ENCODE measurements at places on chromosomes 13 and 19. TPM values are rescaled to one million over a fixed set of nuclear protein-coding genes. Genes with fewer than 3 reads are reported as not detected.

Gene CRB3
- total RNA-seq: 15.6 TPM

Gene MBD3L2
- total RNA-seq: not detected

Gene APOC4
- total RNA-seq: not detected

Gene CYP4F11
- total RNA-seq: 8.1 TPM

Gene ZNF222
- total RNA-seq: 4.3 TPM

Gene WDR88
- total RNA-seq: not detected

Gene TMEM255B
- 15.8 TPM for total RNA-seq

Gene CXCL17
- total RNA-seq: not detected

Gene TMEM59L
- total RNA-seq: 0.33 TPM

GRCh38 chr19:1901940-1902404 is 3.2 kb upstream of the ADAT3 start:
- H3K36me3 ChIP-seq: peaks cover 4% of the 10 kb centered on the region
- no peaks in the 10 kb centered on the region for H3K27me3 ChIP-seq
- no peaks in the 10 kb centered on the region for H3K4me1 ChIP-seq
- no peak overlapping the region for H3K4me3 ChIP-seq
- no peak for DNase-seq

- no peaks in the 10 kb centered on the region for H3K36me3 ChIP-seq
- no peak overlapping the region for H3K27ac ChIP-seq
- no peak for DNase-seq
- H3K27me3 ChIP-seq: no peaks in the 10 kb centered on the region
- H3K4me3 ChIP-seq: no peak overlapping the region
Observed at GRCh38 chr13:79867254-79867653, 386.3 kb downstream of the NDFIP2 start.

DNA sequence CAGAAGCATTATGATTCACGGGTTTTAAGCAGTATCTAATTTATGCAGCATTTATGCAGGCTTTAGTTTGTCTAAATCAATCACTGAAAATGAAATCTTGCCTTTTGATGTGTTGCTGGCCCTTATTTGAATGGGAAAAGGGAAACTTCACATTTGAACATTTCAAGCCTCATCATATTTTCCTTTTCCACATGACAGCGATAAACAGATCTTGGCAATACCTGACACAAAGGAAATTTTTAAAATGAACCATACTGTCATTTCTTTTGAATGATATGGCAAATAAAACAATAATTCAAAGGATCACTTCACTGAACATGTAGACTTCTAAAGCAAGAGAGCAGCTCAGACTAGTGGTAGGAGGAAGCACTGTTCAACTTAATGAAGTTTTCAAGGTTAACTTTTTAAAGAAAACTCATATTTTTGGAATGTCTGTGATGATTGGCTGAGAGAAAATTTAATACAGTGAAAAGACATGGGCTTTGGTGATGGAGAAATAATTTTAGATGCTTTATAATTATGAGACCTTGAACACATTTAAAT is 198.1 kb downstream of the OXGR1 start:
- H3K4me3 ChIP-seq: no peak overlapping the region
- DNase-seq: no peak
- no peaks in the 10 kb centered on the region for H3K36me3 ChIP-seq
- no peaks in the 10 kb centered on the region for H3K27me3 ChIP-seq
- H3K27ac ChIP-seq: no peak overlapping the region

DNA sequence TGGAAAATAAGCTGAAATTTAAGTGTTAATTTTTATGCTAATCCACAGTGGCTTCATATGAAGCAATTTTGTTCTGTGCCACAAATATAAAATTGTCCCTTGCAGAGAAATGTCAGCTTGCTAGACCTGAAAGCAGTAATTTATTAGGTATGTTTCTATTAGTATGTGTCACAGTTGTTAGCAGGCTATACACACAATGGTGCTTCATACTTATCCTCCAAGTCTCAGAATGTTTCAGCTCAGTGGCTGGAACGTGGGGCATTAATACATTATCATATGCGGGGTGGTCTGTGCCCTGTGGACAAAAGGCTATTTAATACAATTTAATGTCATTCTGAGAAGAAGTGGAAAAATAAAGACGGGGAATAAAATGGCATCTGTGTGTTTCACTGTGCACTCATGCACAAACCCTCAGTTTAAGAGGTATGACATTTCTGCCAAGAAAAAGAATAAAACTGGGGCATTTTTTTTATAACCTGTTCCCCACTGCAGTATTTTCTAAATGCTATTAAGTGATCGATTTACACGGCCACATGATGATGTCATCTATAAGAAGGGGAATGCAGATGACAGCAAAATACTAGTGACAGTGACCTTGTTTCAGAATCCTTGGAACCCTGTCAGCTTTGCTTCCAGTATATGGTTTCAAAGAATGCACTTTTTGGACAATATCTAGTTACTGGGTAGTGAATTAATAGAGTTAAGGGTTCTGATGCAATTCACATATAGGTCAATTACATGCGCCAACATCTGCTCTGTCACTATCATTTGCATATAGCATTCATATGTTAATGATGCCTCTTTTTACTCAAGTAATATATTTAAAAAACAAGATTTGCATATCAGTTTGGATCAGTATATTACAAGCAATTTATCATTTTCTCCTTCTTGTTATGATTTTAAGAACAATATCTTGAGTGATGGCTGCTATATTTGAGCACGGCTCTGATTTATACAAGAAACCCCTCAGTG is 21.2 kb upstream of the ZNF536 start:
- H3K36me3 ChIP-seq: no peaks in the 10 kb centered on the region
- no peak for DNase-seq
- no peaks in the 10 kb centered on the region for H3K4me1 ChIP-seq
- no peak overlapping the region for H3K27ac ChIP-seq
- no peaks in the 10 kb centered on the region for H3K27me3 ChIP-seq

- H3K4me1 ChIP-seq: no peaks in the 10 kb centered on the region
- DNase-seq: no peak
- no peak overlapping the region for H3K4me3 ChIP-seq
- no peaks in the 10 kb centered on the region for H3K36me3 ChIP-seq
- no peak overlapping the region for H3K27ac ChIP-seq
Observed at GRCh38 chr19:6402837-6403608, 10.1 kb upstream of the GTF2F1 start.

GRCh38 chr13:46595136-46595884 is 42.3 kb downstream of the LRCH1 start:
- H3K4me1 ChIP-seq: peaks cover 42% of the 10 kb centered on the region
- no peaks in the 10 kb centered on the region for H3K27me3 ChIP-seq
- peak overlapping the region; percentile 69 for H3K4me3 ChIP-seq
- peak overlapping the region; percentile 86 for H3K27ac ChIP-seq
- no peaks in the 10 kb centered on the region for H3K36me3 ChIP-seq

- H3K27ac ChIP-seq: no peak overlapping the region
- no peak overlapping the region for H3K4me3 ChIP-seq
- H3K27me3 ChIP-seq: no peaks in the 10 kb centered on the region
- peaks cover 18% of the 10 kb centered on the region for H3K4me1 ChIP-seq
- DNase-seq: no peak
- peaks cover 4% of the 10 kb centered on the region for H3K36me3 ChIP-seq
Observed at GRCh38 chr13:41955605-41956004, 5.3 kb downstream of the VWA8 start.

- H3K4me3 ChIP-seq: no peak overlapping the region
- DNase-seq: no peak
- no peak overlapping the region for H3K27ac ChIP-seq
- no peaks in the 10 kb centered on the region for H3K4me1 ChIP-seq
- no peaks in the 10 kb centered on the region for H3K36me3 ChIP-seq
- no peaks in the 10 kb centered on the region for H3K27me3 ChIP-seq
Observed at GRCh38 chr13:50991579-50992521, 82.3 kb downstream of the RNASEH2B start.

- H3K27ac ChIP-seq: no peak overlapping the region
- H3K4me3 ChIP-seq: no peak overlapping the region
- H3K4me1 ChIP-seq: peaks cover 6% of the 10 kb centered on the region
- DNase-seq: no peak
- H3K27me3 ChIP-seq: no peaks in the 10 kb centered on the region
Observed at GRCh38 chr13:98299235-98299965, 122.3 kb upstream of the RNF113B start.

GRCh38 chr13:98954313-98954712 is 23.6 kb downstream of the DOCK9 start:
- no peak overlapping the region for H3K4me3 ChIP-seq
- no peak overlapping the region for H3K27ac ChIP-seq
- H3K27me3 ChIP-seq: no peaks in the 10 kb centered on the region
- no peaks in the 10 kb centered on the region for H3K36me3 ChIP-seq
- H3K4me1 ChIP-seq: peaks cover 2% of the 10 kb centered on the region
- DNase-seq: no peak

DNA sequence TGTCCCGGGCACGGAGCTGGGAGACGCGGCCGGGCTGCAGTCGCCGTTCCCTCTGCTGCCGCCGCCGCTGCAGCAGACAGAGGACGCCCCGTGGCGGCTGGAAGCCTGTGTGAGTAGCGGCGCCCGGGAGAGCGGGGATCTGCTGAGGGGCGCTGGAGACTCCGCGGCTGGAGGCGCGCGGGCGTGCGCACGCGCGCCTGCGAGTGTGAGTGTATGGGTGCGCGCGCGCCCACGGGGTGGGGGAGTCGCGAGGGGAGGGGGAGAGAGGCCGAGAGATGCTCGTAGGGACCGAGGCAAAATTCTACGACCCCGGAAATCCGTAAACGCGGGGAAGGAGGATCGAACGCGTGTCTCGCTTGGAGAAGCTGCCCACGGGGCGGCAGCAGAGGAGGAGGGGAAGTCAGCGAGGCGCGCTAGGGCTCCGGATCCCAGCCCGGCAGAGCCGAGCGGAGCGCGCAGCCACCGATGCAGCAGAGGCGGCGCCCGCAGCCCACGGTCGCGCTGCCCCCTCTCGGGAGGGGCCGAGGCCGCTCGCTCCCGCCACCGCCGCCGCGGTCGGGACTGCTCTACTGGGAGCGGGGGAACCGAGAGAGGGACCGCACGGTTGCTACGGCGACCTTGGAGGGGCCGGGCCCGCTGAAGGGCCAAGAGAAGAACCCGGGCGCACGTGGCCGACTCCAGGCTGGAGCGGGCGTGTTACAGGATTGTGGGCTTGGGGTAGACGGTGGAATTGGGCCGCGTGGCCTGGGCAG is at the start of gene ENOX1:
Gene ENOX1 (minus strand): TSS at position 207 of the 752 bp plus-strand sequence.
- H3K27ac ChIP-seq: peak within 1 kb of the TSS; percentile 23
- peak; percentile 60 for DNase-seq
- H3K4me3 ChIP-seq: peak within 1 kb of the TSS; percentile 80
- H3K4me1 ChIP-seq: peaks cover 20% of the 10 kb centered on the region

GRCh38 chr19:52140032-52140710 is 433 bp upstream of the ZNF616 start:
- H3K36me3 ChIP-seq: peaks cover 6% of the 10 kb centered on the region
- H3K27ac ChIP-seq: peak overlapping the region; percentile 82
- DNase-seq: no peak

- H3K4me3 ChIP-seq: no peak overlapping the region
- no peak for DNase-seq
- no peak overlapping the region for H3K27ac ChIP-seq
Observed at GRCh38 chr19:28489776-28490175, 723.2 kb downstream of the UQCRFS1 start.

DNA sequence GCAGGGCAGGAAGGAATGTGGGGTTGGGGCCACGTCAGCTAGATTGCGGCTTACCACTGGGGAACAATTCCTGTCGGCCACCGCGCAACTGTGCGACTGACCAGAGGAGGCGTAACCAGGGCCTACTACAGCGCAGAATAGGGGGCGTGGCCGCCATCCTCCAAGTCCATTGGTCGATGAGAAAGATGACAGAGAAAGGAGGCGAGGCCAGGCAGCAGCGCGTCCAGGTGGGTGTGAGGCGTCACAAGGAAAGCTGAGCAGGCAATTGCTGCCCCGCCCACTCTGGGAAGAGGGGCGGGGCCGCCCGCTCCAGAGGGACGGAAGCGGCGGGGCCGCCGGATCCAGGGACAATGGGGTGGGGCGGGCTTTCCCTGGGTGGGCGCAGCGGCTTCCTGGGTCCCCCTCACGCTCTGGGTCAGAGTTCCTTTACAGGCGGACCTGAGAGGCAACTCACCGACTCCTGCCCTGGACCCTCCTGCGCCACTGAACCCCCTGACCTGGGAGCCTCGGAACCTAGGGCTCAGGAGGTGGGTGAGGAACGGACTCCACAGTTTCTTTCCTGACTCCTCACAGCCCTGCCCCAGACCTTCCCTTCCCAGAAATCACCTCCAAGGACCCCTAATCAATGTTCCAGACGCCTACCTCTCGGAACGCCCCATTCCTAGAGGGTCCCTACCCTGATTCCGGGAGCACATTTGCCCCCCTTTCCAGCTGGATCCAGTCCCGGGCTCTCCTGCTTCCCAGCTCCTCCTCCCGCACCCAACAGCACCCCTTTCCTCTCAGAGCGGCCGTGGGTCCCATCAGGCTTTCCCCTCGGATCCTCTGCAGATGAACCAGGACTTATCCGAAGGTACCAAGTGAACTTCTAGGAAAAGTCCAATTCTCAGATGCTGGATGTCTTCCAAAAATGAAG is 101.5 kb upstream of the ZNF492 start:
- H3K36me3 ChIP-seq: no peaks in the 10 kb centered on the region
- no peak for DNase-seq
- no peaks in the 10 kb centered on the region for H3K4me1 ChIP-seq
- H3K4me3 ChIP-seq: no peak overlapping the region

GRCh38 chr13:49367640-49368422 is 76.0 kb downstream of the CAB39L start:
- DNase-seq: no peak
- no peak overlapping the region for H3K4me3 ChIP-seq
- H3K27me3 ChIP-seq: no peaks in the 10 kb centered on the region
- no peak overlapping the region for H3K27ac ChIP-seq

DNA sequence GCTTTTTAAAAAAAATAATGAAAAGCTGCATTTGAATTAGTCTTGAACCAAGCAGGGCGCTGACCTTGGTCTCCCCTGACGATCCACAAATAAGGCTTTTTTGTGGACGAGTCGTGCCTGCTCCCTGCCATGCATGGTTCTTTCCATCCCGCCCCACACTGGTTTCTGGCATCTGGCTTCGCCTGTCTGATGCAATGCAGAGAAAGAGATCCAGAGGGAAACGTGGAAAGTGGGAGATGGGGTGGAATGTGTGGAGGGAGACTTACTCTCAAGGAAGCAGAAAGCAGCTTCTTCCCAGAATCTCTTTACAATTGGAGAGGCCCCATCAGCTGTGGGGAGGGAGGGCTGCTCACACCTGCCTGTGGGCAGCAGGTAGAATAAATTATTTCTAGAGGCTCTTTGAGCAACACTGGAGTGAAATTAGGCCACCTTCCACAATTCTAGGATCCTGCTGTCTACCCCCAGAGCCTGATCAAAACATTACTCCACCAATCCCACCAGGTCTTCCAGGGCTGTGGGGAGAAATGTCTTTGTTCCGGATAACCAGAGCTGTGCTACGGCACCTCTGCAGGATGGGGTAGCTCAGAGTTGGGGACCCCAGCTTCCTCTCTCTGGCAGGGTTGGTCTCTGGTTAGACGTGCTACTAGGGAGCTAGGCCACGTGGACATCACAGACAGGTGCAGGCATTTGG is 183.5 kb downstream of the UQCRFS1 start:
- no peak for DNase-seq
- no peak overlapping the region for H3K27ac ChIP-seq
- H3K27me3 ChIP-seq: no peaks in the 10 kb centered on the region
- peaks cover 10% of the 10 kb centered on the region for H3K36me3 ChIP-seq

DNA sequence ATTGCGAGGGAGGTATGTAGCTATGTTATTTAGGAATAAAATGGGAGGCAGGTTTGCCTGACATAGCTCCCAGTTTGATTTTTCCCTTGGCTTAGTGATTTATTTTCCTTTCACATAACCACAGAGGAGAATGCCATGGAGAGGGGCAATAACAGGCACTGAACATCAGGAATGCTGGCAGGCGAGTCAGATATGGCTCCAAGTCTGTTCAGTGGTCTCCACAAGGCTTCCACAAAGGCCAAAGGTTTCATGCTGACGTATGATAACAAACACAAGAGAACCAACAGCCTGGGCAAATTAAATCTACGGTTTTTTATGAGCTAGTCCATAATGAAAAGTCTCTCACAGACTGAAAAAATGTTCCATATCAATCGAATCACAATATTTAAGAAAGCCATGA is 66.7 kb downstream of the SUCLA2 start:
- H3K27ac ChIP-seq: no peak overlapping the region
- no peak for DNase-seq
- H3K36me3 ChIP-seq: peaks cover 21% of the 10 kb centered on the region

Measured in MCF 10A (cell line).